ENCODE measurements at places on chromosomes 16 and 17. TPM values are rescaled to one million over a fixed set of nuclear protein-coding genes. Genes with fewer than 3 reads are reported as not detected.

The FBXW10B gene
- not detected for total RNA-seq

The HSD17B1 gene
- total RNA-seq, result 3.7 TPM

The SLC35G3 gene
- not detected for total RNA-seq

The TBX6 gene
- total RNA-seq, result 0.84 TPM

The SENP3 gene
- 54.3 TPM for total RNA-seq

The CACNG3 gene
- not detected for total RNA-seq

The EVPLL gene
- total RNA-seq, result not detected

The CSH2 gene
- not detected for total RNA-seq

The NRN1L gene
- 2.0 TPM for total RNA-seq

The HOXB9 gene
- total RNA-seq, result not detected

The PYY gene
- total RNA-seq, result not detected

The CDR2L gene
- 19.2 TPM for total RNA-seq

The CCNF gene
- total RNA-seq, result 2.2 TPM

The FNDC8 gene
- total RNA-seq, result not detected

The ESRP2 gene
- 0.98 TPM for total RNA-seq

The LGALS9 gene
- total RNA-seq, result 14.3 TPM

The HS3ST3A1 gene
- total RNA-seq, result not detected

The CSH1 gene
- not detected for total RNA-seq

The GLTPD2 gene
- not detected for total RNA-seq

Data from tibial nerve (tissue), 4 donors.